ENCODE measurements at places on chromosomes 16 and 17.

- DNase-seq: no peak
Measured at GRCh38 chr17:17175340-17175739, 30.8 kb downstream of the PLD6 start.

GRCh38 chr17:8220783-8221662 is 10.6 kb upstream of the AURKB start:
- peak; percentile 92 for DNase-seq

- no peak for DNase-seq
Measured at GRCh38 chr16:72621651-72622050, 426.3 kb downstream of the ZFHX3 start.

- no peak for DNase-seq
Measured at GRCh38 chr17:50201276-50201854, at the start of gene COL1A1. COL1A1 (minus strand) TSS chr17:50201631; CDS start chr17:50201513, 118 bp downstream.

GRCh38 chr17:66537502-66537901 is 235.1 kb downstream of the PRKCA start:
- no peak for DNase-seq

GRCh38 chr16:5064915-5065314 is 841 bp downstream of the C16orf89 start:
- no peak for DNase-seq

- no peak for DNase-seq
Measured at GRCh38 chr16:82360024-82360783, 190.2 kb upstream of the MPHOSPH6 start.

DNA sequence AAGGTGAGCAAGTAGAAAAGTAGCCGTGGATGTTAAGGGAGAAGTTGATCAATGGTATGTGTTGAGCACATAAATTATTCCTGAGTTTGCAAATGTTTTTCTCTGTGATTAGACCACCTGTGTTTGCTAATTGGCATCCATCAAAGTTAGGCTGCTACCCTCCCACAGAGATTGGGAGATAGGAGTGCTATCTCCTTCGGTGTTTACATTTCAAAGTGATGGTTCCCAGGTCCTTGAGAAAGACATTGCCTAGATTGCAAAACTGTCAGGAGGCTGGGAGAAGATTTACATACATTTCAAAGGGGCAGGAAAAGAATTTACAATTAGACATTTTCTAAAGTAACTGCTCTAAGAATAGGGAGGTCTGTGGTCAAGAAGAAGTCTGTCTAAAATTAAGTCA is 54.3 kb upstream of the CNTNAP4 start:
- DNase-seq: no peak

DNA sequence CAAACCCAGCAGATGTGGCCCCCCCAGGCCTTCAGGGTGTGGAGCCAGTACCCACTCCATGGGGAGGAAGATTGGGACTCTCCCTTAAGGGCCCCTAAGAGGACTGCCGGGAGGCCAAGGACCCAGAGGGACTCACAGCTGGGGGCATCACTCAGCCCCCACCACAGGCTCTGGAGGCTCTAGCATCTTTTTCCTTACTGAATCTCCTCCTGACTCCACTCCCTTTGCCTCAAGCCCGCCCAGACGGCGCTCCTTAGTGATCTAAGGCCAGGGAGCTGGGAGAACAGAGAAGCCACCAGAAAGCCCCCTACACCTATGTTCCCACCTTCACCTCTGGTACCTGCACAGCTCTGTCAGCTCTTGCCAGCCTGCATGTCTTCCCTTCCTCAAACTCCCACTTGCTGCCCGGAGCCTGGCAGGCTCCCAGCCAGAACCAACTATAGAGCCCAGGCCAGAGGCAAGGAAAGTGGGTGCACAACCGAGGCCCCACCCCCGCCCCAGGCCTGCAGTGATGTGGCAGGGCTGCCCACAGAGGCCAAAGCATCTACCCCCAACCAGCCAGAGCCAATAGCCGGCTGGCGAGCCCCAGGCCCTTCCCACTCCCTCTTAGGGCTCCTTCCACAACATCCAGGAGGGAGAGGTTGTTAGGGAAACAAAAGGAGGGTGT is 22.3 kb upstream of the MPO start:
- no peak for DNase-seq
